ENCODE measurements at places on chromosomes 1 and 21. TPM values are rescaled to one million over a fixed set of nuclear protein-coding genes. Genes with fewer than 3 reads are reported as not detected.
A peak's percentile ranks its signal among the peaks of the same experiment; 100 is the strongest.

The CASQ2 gene
- polyA plus RNA-seq = 443 TPM

- H3K36me3 ChIP-seq = no peaks in the 10 kb centered on the region
- DNase-seq = no peak
- H3K27me3 ChIP-seq = no peaks in the 10 kb centered on the region
- H3K4me3 ChIP-seq = no peak overlapping the region
- no peaks in the 10 kb centered on the region for H3K4me1 ChIP-seq
Observed at GRCh38 chr21:36718951-36719501, 20.1 kb downstream of the SIM2 start.

The GPATCH3 gene
- polyA plus RNA-seq = 19.5 TPM

DNA sequence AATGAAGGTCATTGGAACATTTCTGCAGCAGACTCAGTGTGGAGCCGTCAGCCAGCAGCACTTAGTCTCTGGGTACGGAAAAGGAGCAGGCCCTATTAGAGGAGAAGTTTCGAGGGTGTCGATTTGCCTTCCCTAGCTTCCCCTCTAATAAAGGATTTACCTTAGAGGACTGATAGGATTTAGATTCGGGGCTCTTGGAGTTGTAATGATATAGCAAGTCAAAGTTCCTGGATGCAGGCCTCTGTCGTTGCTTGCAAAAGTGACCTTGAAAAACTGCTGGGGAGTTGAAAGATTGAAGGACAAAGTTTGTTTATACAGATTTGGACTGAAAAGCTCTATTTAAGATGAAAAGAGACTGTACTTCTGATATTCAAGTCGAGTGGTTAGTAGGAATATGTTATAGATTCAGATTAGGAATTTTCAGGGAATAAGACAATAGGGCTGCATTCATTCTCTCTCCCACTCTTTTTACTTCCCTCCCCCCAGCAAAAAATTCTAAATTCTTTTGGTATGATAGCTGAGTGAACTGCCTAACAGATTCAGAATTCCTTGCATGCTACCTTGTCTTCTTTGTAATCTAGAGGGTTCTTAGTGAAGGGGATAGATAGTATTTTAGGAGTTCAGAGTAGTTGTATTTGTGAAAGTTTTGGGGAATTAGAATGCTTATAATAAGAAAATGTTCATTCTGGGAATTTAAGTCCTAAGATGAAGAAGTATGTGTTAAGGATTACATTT, 19.2 kb downstream of the NFYC start:
- DNase-seq = no peak
- H3K4me3 ChIP-seq = peak overlapping the region; percentile 66
- no peaks in the 10 kb centered on the region for H3K36me3 ChIP-seq
- no peaks in the 10 kb centered on the region for H3K4me1 ChIP-seq
- no peaks in the 10 kb centered on the region for H3K27me3 ChIP-seq
- peak overlapping the region; percentile 87 for H3K27ac ChIP-seq

The MFSD2A gene
- polyA plus RNA-seq = 0.15 TPM
